ENCODE measurements at places on chromosomes 3 and 15.

GRCh38 chr3:186922224-186922623, 8.1 kb upstream of the ST6GAL1 start:
- no peak for DNase-seq

- peak; percentile 29 for DNase-seq
Observed at GRCh38 chr15:95087253-95087609, 855.9 kb downstream of the MCTP2 start.

GRCh38 chr15:92797168-92798052, 102.7 kb upstream of the CHD2 start:
- peak; percentile 78 for DNase-seq

GRCh38 chr3:143090976-143091837, 28.4 kb upstream of the CHST2 start:
- no peak for DNase-seq

GRCh38 chr3:46466273-46466672, 1.6 kb upstream of the LTF start:
- no peak for DNase-seq

DNA sequence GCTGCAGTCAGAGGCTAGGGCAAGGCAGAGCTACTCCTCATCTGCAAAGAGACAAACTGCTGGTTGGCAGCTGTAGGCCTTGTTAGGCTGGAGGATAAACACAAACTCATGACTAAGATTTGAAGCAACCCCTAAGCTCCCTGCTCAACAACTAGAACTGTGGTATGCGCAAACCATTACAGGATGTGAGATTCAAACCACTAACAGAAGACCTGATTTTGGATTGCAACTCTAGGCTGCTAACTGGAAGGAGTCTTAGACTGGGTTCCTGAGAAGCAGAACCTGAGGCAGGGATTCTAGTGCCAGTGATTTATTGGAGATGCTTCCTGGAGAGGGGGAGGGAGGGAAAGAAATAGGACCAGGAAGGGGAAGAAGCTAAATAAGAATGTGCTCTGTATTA, 22.5 kb downstream of the CCR4 start:
- peak; percentile 27 for DNase-seq

DNA sequence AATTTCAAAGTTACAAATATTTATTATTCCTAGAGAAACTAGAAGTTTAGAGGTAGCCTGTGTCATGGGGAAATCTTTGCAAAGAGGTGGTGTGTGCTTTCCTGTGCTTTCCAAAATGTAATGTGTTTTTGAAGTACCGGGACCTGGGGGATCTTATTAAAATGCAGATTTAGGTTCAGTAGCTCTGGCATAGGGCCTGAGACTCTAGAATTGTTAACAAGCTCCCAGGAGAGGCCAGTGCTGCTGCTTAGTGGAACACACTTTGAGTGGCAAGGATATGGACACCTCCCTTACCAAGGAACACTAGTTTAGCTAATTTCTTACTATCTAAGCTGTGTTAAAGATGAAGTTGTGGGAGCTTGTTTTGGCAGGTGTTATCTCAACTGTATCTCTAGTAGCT, 428.9 kb downstream of the VGLL3 start:
- DNase-seq = no peak

GRCh38 chr3:50359760-50360110, 414 bp upstream of the TMEM115 start:
- DNase-seq = no peak

- DNase-seq = no peak
Observed at GRCh38 chr3:44018926-44019325, 222.8 kb upstream of the TOPAZ1 start.

DNA sequence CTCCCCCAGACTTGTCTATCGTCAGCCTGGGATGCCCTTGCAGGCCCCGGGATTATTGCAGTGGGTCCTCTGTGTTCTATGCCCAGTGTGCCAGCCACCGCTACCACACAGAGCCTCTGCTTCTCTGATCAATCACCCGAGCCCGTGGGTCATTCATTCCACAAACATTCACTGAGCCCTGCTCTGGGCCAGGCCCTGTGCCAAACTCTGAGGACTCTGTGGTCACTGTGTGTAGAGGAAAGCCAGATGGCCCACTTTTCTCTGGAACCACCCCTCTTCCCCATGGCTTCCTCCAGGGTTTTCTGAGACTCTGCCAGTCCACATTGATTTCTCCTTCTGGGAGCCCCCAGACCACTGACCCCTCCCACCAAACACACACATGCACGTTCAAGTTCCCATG, 55.5 kb downstream of the BSN start:
- DNase-seq = no peak

GRCh38 chr15:101428758-101429157, 60.7 kb downstream of the PCSK6 start:
- DNase-seq = no peak

- no peak for DNase-seq
Observed at GRCh38 chr3:193310914-193311723, 67.4 kb downstream of the ATP13A5 start.

- peak; percentile 45 for DNase-seq
Observed at GRCh38 chr15:63075015-63075983, 32.8 kb downstream of the TPM1 start.

- DNase-seq = peak; percentile 82
Observed at GRCh38 chr3:124663690-124664089, 66.6 kb upstream of the UMPS start.

DNA sequence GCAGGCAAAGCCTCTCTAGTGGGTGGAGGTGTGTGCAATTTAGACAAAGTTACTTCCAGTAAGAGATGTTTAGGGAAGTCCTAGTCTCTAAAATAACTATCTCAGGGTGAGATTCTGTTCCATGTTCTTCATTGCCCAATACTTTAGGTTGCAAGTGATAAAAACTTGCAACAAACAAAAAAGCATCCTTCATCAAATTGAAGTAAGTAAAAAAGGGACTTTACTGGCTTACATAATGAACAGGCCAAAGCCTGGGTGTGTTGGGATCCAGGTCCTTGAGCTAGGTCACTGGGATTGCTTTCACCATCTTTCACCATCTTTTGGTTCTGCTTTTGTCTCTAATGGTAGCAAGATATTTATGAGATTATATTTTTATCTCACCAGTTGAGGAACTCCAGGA, 38.3 kb downstream of the CX3CR1 start:
- DNase-seq = no peak

- DNase-seq = no peak
Observed at GRCh38 chr15:55257938-55258337, 31.7 kb downstream of the RAB27A start.

DNA sequence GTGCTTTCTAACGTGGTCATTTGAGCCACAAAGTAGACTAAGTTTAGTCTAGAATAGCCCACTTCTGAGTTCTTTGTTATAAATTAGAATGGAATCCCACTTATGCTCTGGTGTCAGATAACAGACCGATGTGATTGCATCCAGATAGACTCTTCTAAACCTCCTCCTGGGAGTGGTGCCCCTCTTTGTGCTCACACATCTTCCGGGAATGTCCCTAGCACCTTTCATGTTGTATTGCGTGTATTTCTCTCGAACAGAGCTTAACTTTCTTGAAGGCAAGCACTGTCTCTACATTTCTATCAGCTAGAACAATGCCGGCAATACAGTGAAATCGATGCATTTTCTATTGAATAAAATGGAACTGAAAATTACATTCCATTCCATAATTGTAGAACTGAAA, 23.0 kb downstream of the CP start:
- peak; percentile 67 for DNase-seq

DNA sequence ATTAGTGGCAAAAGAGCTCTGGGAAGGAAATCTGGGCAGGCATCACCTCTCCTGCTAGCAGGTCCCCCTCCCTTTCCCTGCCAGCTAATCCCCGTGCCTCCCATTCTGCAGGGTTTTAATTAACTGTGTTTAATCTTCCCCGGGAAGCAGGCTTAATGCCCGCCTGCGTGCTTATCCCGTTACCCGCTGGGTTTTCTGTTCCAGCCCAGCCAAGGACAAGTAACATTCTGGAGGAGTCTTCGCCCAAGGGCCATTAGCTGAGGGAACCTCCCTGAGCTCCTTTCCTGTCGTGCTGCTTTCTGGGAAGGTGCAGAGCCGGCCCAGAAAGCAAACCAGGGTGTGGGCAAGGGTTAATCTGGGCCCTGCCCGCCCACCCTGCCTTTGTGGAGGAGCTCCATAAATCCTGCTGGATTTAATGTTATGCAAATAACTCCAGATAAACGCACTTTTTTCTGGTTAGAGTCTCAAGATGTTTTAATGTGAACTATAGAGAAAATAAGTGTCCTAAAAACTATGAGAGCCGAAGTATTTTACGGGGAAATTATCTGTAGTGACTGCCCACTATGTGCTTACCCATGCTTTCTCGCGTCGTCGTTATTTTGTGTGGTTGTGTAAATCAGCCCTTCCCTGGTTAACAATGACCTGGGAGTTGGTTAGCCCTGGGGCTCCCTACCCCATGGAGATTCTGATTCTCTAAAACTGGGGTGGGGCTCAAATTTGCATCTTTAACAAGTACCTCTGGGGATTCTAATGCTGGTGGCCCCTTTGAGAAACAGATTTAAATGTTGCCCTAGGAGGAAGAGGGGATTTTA, 25.9 kb downstream of the TRIM71 start:
- DNase-seq = no peak

DNA sequence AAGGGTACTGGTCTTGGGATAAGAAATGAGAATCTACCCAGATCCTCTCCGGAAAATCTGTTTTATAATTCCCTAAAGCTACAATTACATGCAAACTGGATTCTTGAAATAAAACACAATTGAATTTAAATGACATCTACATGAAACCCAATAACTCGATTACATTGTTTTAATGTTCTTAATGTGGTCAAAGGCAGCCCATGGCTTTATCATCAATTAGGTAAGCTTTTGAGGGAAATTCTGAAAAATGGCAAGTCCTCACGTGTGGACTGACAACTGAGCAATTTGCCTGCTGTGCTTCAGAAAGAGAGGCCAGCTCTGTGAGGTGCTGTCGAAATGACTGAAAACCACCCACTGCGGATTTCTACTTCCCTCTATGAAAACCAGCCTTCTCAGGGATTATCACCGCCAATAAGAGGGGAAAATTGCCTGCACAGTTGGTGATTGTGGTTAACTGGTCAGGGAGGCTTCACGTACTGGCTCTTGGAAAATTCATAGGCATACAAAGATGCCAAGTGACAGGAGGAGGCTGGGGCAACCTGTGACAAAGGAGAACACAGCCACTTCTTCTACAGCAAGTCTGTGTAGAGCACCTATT, 200.8 kb upstream of the SLCO3A1 start:
- DNase-seq = no peak
